ENCODE measurements at places on chromosomes 3 and 15. TPM values are rescaled to one million over a fixed set of nuclear protein-coding genes. Genes with fewer than 3 reads are reported as not detected.

GRCh38 chr3:96106701-96107100, 707.7 kb upstream of the EPHA6 start:
- DNase-seq = no peak
- H3K27ac ChIP-seq = no peak overlapping the region
- no peaks in the 10 kb centered on the region for H3K36me3 ChIP-seq
- H3K4me1 ChIP-seq = no peaks in the 10 kb centered on the region

- H3K27ac ChIP-seq = no peak overlapping the region
- no peaks in the 10 kb centered on the region for H3K36me3 ChIP-seq
- no peaks in the 10 kb centered on the region for H3K27me3 ChIP-seq
- no peak for DNase-seq
Measured at GRCh38 chr3:148707601-148708380, 10.1 kb downstream of the AGTR1 start.

- H3K4me3 ChIP-seq = no peak overlapping the region
- peaks cover 75% of the 10 kb centered on the region for H3K4me1 ChIP-seq
- no peaks in the 10 kb centered on the region for H3K27me3 ChIP-seq
- no peak for DNase-seq
- H3K27ac ChIP-seq = peak overlapping the region; percentile 53
Measured at GRCh38 chr3:30662836-30663235, 56.4 kb downstream of the TGFBR2 start.

GRCh38 chr15:82530606-82531379, 9.5 kb downstream of the RPS17 start:
- H3K27ac ChIP-seq = peak overlapping the region; percentile 61
- peaks cover 14% of the 10 kb centered on the region for H3K36me3 ChIP-seq
- no peaks in the 10 kb centered on the region for H3K27me3 ChIP-seq
- peaks cover 9% of the 10 kb centered on the region for H3K4me1 ChIP-seq

- H3K4me1 ChIP-seq = peaks cover 63% of the 10 kb centered on the region
- peak overlapping the region; percentile 29 for H3K4me3 ChIP-seq
- H3K27ac ChIP-seq = peak overlapping the region; percentile 40
Measured at GRCh38 chr3:196642434-196642833, 2.9 kb downstream of the NRROS start.

- peaks cover 28% of the 10 kb centered on the region for H3K27me3 ChIP-seq
- no peak overlapping the region for H3K27ac ChIP-seq
- no peak overlapping the region for H3K4me3 ChIP-seq
- H3K4me1 ChIP-seq = no peaks in the 10 kb centered on the region
- no peak for DNase-seq
Measured at GRCh38 chr3:124767691-124768090, 37.4 kb downstream of the UMPS start.

GRCh38 chr15:35874260-35874905, 328.4 kb upstream of the DPH6 start:
- no peak overlapping the region for H3K27ac ChIP-seq
- no peak for DNase-seq
- no peaks in the 10 kb centered on the region for H3K36me3 ChIP-seq
- no peak overlapping the region for H3K4me3 ChIP-seq

DNA sequence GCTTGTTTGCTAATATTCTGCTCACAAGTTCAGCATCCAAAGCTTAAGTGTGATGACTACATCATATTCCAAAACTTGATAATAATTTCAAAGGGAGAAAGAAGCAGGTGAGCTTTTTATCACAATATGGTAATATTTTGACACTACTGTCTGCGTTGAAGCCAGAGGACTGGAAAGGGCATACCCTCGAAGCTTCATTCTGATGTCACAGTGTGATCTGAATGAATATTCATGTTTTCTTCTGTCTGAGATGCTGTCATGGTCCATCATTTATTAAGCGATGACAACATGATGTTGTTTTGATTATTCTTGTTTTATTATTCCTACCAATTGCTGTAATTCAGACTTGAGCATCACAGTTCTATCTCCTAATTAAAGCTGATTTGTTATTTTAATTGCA, 625.4 kb downstream of the ZPLD1 start:
- no peaks in the 10 kb centered on the region for H3K4me1 ChIP-seq
- no peak for DNase-seq
- H3K4me3 ChIP-seq = no peak overlapping the region

DNA sequence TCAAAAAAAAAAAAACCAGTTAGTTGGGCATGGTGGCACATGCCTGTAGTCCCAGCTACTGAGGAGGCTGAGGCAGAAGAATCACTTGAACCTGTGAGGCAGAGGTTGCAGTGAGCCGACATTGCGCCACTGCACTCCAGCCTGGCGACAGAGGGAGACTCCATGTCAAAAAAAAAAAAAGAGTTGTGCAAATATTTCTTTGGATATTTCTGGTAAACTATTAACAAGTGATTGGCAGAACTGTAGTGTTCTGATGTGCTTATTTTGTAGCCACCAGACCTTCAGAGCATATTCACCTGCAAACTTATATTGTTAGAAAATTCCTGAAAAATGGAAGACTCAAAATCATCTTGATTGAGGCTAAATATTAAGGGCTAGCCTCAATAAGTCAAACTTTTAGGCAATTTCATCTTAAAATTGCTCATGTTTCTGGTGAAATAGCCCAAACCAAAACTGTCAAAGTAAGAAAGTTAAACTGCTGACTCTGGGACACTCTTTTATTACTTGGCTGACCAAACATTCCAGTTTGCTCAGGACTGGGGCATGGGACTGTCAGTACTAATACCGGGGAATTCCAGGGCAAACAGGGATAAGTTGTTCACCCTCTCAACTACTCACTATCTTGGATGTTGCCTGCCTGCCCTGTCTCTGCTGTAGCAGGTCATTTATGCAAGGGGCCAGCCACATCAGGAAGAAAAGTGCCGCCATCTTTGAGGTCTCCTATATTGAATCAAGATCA, 37.0 kb downstream of the ABHD2 start:
- peak overlapping the region; percentile 26 for H3K27ac ChIP-seq
- no peak overlapping the region for H3K4me3 ChIP-seq
- H3K4me1 ChIP-seq = peaks cover 2% of the 10 kb centered on the region
- H3K27me3 ChIP-seq = no peaks in the 10 kb centered on the region
- DNase-seq = no peak
- peaks cover 19% of the 10 kb centered on the region for H3K36me3 ChIP-seq

GNAT1 gene
- total RNA-seq = not detected

CDCP1 gene
- total RNA-seq = 7.1 TPM

CPNE9 gene
- 1.1 TPM for total RNA-seq
